ENCODE measurements at places on chromosomes 5 and 9.

GRCh38 chr9:115042781-115043509 is 75.0 kb downstream of the TNC start:
- no peak for DNase-seq

- no peak for DNase-seq
These were observed 526 bp upstream of the STXBP1 start for GRCh38 chr9:127611603-127611898.

GRCh38 chr9:20552874-20553557 is 69.3 kb downstream of the MLLT3 start:
- no peak for DNase-seq

DNA sequence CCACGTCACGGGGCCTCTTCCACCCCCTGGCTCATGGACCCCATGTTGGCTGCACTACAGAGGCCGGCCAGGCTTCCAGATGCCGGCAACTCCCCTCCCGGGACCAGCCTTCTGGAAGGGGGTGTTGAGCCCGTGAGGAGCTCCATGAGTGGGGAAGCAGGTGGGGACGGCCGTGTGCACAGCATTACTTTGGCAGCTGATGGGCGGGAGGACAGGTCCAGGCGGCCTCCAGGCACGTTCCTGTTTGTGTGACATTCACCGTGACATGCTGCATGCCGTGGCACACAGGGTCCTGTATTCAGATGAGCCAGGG is 29.1 kb upstream of the ABO start:
- DNase-seq: no peak

DNA sequence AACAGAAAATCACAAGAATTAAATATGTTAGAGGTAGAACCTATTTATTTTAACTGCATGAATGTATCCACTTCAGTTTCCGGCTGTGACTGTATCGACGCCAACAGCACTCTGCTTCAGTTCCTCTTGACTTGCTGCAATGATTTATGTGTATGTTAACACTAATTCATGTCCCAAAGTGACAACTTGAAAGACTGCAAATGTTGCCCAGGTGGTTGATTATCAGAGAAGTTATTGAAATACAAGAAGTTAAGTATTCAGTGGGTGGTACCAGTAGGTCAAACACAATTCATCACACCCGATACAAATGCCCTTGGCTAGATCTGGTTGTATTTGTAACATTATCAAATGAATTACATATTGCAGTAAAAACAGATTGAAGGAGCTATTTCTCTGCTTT is 622.7 kb upstream of the CDH18 start:
- no peak for DNase-seq

DNA sequence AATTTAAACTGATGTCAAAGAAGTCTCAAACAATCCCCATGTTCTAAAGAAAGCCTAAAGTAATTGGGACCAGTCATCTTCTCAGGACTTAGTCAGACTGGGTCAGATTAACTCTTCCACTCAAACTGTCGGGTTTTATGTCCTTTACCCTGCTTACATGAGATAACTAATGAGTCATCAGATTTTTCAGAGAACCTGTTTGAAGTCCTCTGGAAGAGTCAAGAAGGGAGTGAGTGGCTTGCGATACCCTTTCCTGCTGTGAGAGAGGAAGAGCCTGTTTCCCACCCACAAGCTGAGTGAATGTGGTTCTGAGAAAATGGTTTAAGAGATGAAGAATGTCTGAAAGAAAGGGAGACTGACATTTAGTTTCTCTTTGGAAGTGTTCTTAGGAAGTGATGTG is 1866.7 kb upstream of the C9orf72 start:
- no peak for DNase-seq

DNA sequence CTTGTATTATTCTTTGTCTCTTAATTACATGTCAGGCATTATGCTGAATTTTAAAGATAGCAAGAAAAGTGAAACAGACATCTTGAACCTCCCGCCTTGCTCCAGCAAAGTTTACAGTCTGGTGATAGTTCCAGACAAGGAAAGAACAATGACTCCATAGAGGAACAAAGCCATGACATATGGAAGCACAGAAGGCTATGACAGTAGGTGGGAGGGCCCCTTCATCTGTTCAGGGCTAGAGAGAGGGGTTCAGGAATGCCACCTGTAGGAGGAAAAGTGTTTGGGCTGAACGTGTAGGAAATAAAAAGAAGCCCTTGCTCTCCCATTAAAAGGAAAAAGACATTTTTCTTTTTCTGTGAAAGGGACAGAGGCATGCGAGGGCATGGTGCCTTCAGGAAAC is 315.6 kb downstream of the TRIM32 start:
- no peak for DNase-seq

GRCh38 chr9:70451765-70452164 is 37.3 kb upstream of the KLF9 start:
- DNase-seq: no peak

- DNase-seq: no peak
These were observed 76.4 kb downstream of the NTNG2 start for GRCh38 chr9:132238026-132238972.

DNA sequence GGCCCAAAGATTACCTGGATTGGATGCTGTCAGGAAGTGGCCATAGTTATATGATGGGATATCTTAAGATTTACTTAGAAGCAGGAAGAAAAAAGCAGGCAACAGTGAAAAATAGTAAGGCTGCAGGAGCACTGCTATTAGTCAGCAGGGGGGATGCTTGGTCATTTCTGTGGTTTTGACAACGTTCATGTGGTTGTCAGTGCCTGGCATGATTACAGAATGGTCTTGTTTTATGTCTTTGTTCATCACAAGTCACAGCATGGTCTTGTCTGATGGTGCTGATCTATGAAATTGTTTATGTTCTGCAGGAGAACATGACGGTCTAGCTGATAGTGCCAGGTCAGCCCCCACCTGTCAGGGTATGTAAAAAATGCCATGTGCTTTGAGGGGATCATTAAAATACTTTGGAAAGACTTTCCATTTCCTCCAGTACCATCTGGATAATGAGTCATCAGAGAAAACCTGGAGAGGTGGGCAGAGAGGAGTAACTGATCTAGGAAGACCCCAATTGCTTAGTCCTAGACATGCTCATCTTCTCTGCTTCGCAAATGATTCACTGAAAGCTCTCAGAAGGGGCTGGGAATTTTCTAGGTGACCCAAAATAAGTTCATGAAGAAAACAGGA is 48.5 kb downstream of the PLGRKT start:
- no peak for DNase-seq

DNA sequence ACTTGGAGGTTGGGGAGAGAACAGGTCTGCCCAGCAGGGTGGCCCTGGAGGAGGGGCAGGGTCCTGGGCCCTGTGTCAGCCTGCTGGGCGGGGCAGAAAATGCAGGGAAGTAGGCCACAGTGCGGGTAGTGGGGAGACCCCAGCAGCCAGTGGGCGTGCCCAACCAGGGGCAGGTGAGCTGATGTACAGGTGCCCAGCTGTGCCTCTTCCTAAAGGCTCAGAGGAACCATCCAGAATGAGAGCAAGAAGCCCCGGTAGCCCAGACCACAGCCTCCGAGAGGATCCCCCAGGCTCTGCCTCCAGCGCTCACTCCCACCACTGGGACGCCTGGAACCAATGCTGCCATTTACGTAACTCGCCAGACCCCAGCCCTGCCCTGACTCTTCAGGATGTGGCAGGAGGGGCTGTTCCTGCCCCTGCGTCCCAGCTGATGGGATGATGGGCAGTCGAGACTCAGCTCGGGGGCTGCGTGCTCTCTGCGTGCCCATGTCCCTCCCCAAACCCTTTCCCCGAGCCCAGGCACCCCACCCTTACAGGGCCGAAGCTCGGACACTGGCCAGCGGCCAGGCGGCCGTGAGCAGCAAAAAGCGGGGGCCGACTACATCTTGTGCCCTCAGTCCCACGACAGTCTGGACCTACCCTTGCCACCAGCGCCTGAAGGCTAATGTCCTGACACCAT is 17.9 kb upstream of the QRFP start:
- no peak for DNase-seq

DNA sequence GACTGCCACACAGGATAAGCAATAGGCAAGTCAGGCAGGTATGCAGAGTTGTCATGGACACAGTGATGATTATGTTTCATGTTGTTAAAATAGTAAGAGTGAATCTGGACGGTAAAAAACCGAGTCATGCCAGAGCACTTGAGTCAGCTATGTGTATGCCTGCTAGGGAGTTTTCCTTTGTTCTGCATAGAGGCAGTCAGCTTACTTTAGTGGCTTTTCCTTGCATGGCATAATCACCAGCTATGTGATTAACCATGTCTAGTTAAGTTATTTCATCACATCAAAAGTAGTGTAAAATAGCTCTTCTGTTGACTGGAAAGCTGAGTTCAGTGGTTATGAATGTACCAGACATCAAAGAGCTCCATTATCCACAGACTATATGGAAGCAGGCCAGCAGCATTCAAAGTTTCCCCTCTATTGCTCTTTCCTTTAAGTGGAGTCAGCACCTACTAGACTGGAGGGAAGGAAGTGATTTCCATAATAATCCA is 989.8 kb downstream of the TLE1 start:
- DNase-seq: no peak

- DNase-seq: peak; percentile 10
These were observed 702 bp downstream of the CDC20B start for GRCh38 chr5:55172051-55172899.

DNA sequence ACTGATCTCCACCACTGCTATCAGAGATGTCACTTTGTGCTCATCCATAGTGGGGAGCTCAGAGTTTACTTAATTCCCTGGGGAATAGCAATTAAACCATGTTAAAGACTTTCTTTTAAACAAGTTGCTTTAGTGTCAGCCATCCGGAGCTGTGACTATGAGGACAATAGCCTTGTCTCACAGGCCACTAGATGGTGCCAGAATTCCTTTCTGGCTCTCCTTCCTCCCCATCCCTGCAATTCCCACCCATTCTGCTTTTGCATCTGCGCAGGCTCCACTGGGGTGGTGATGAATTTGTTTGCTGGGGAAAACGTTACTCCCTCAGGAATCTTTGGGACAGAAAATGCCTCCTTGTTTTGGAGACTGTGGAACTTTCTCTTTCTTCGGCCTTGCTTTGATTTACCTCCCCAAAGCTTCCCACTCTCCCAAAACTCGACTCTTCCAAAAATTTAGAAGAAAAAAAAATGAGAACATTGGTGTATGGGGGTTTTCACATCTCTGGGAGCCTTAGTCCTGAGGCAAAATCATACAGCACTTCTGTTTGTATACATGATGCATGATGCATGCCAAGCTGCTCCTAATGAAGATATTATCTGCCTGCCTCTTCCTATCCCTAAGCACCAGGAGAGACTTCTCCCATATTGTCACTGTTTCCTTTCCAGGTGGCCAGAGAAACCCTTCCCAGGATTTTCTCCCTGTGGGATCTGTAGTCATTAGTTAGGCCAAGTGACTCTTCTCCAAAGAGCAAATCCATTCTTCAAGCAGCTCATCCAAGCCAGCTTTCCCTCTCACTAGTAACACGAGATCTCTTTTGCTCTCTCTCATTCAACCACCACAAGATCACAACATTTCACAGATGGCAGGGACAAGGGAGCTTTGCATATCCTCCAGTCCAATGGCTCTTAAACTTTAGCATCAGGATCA is 466.1 kb downstream of the TLR4 start:
- peak; percentile 42 for DNase-seq

- DNase-seq: no peak
These were observed 76.2 kb upstream of the MYO10 start for GRCh38 chr5:17012289-17012688.

GRCh38 chr9:69900406-69900805 is 79.8 kb downstream of the CFAP95 start:
- DNase-seq: no peak

- DNase-seq: no peak
These were observed 358.2 kb upstream of the TLE4 start for GRCh38 chr9:79213417-79214125.

- no peak for DNase-seq
These were observed 238.3 kb upstream of the EDIL3 start for GRCh38 chr5:84623019-84623418.

GRCh38 chr9:127395497-127396252 is 1.3 kb upstream of the SLC2A8 start:
- no peak for DNase-seq

DNA sequence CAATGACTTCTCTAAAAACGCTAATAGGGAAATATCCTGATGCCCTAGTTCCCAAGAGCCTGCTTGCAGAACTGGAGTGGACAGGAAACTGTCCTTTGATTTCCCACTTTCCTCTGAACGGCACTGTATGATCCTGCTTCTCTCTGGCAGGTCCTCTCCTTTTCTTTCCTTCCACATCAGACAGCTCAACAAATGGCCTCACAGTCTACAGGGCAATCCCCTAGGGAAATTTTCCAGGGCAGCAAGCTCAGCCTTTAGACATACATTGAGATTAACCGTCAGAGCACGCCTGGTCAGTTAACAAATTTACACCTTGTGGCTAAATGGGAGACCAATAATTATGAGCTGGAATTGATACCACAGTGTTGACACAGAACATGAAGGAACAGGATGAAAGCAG is 164.9 kb downstream of the SLC24A2 start:
- DNase-seq: no peak

DNA sequence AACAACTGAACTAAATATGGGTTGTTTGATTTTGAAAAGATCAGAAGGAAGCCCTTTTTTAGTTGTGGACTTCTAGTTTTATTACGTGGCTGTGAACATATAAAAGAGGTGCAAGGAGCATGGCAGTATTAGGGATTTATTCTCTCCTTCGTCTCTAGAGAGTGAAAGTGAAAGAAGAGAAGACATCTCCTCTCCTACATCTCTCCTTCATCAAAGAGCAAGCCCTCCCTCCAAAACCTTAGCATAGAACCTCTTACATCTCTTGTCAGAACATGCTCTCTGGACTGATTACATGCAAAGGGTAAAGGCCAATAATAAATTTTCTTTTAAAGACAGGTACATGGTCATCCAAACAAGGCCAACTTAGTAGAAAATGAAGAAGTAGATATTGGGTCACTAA is 184.3 kb upstream of the IRX1 start:
- no peak for DNase-seq

DNA sequence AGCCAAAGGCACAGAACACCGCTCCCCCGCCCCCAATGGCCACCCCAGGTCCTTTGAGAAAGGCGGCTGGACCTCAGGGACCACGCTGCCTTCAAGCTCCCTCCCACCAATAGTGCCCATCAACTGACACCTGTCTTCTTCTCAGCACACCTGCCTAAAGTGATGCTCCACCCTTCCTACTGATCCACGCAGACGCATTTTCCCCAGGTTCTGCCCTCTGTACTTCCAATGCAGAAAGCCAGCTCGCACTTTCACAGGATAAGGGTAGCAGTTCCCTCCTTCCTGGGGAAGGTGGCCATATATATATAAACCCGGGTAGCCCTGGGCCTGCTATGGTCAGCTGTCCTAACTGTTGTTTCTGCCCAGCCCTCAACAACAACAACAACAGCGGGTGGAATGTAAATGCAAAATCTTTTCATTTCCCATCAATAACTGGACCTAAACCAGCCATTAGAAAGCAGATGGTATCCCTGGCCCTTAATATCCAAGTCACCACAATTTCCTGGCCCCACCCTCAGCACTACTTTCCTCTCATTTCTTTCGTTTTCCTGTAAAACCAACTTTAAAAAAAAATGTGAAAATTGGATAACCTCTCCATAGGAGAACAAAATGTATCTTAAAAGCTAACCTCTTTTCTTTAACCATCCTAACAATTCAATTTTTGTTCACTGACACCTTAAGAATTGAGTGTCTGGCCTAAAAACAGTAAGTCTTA is 1.7 kb downstream of the GOLM1 start:
- DNase-seq: no peak

Data from C1 segment of cervical spinal cord (tissue), 14 donors.